GM12864 (cell line): ENCODE measurements at places on chromosomes 4 and X.

DNA sequence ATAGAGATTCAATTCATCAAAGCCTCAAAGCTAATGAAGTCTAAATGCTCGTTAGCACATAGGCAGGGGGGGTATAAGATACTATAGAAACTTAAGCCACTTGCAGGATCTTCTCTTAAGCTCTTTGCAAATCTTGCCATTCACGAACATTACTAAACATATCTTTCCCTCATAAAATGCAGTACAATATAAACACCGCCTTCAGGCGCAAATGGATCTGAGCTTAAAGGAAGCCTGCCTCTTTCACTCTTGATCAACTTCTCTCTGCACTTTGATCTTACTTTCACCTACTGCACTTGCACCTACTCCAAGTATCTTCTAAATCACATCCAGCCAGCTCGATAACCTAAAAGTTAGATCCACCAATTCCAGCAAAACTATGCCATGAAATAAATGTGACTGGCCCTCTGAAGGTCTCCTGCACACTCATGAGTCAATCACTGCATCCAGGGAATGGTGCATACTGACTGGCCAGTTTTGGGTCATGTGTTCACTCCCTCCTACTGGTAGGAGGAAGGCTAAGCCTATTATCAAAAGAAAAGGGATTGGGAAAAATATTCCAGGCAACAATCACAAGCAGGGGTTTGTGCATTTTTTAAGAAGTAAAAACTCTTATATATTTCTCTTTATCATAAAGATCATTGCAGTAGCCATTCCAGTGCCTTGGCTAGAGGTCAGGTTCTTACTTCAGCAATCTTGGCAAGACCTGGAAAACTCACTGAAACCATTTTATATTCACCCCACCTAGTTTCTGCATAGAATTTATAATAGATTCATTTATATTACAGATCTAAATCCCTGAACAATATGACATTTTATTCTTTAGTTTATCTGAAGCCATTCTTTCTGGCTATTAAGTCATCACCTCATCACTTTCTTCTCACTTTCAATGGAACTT is 222.0 kb downstream of the PPP3CA start:
- DNase-seq: no peak

- no peak for DNase-seq
Measured at GRCh38 chrX:103794119-103794518, 17.5 kb downstream of the PLP1 start.

DNA sequence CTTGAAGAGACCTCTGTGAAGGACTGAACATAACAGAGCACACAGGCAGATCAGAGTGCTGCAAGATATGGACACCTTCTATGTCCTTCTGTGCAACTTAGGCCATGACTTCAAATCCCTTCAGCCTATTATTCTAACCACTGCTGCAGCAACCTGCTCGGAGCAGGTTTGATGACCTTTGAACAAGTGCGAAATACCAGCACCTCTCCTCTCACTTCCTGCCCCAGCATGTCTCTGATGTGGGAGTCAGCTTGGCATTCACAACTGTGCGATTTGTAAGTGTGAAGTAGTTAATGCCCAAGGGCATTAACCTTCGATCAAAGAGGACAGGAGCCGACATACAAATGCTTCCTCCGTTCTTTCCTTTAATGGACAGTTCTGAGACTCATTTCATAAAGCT is 1.6 kb upstream of the EXOC1 start:
- DNase-seq: no peak

- DNase-seq: no peak
Measured at GRCh38 chr4:145788755-145789154, 108.8 kb downstream of the C4orf51 start.

DNA sequence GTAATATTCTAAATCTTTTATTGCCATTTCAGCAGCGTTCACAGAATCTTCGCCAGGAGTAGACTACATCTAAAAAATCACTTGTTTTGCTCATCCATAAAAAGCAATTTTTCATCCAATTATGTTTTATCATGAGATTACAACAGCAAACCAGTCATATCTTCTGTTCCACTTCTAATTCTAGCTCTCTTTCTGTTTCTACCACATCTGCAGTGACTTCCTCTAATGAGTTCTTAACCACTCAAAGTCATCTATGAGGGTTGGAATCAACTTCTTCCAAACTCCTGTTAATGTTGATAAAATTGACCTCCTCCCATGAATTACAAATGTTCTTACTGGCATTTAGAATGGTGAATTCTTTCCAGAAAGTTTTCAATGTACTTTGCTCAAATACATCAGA is 174.4 kb upstream of the BRWD3 start:
- DNase-seq: no peak

DNA sequence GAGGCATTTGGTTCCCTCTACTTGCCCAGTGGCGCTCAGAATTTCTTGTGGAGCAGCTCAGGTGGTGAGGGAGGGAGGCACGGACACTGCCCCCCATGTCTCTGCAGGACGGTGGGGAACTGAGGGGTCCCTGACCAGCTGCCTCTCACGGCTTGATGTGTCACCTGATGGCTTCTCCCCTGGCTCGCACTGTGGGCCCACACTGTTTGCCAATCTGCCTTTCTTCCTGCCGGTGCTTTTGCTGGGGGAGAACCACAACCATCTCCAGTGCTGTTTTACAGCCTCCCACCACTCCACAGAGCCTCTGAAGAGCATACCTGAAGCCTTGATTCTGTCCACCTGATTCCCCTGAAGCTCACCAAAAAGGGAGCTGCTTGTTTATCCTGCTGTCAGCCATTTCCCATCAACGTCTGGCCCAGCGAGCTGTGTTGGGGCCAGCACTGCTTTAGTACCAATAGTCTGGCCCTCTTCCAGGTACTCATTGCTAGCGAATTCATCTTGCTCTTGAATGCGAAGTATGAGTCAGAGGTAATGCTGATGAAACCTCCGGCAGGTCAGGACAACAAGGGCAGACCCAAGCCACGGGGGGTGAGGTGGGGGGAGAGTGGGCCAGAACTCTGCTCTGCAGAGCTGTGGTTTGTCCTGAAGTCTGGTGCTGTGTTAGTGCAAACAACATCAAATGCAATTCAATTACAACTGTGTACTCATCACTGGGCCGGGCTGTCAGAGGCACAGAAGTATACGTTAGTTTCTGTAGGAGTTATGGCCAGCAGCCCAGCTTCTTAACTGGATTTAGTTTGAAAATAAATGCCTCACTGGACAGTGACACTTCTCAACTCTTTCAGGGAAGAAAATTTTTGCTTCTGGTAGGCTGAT is 208.3 kb upstream of the JADE1 start:
- DNase-seq: no peak

DNA sequence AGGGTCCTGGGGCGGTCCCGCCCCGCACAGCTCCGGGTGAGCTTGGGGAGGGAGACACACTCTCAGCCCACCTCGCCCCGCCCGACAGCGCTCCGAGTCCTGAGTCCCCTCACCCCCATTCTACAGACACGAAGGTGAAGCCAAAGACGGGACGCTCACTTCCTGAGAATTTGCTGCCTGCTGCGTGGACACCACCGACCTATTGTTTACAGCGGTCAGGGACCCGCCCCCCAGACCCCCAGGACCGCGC is 796 bp upstream of the ZNF141 start:
- no peak for DNase-seq

- no peak for DNase-seq
Measured at GRCh38 chrX:136866337-136867095, 14.0 kb downstream of the RBMX start.

- DNase-seq: no peak
Measured at GRCh38 chr4:105291925-105292324, 145.2 kb downstream of the TET2 start.

GRCh38 chrX:141947350-141947749 is 43.7 kb downstream of the MAGEC1 start:
- no peak for DNase-seq

GRCh38 chr4:78167510-78167909 is 110.4 kb downstream of the FRAS1 start:
- DNase-seq: no peak

- DNase-seq: no peak
Measured at GRCh38 chr4:10066670-10067651, 45.7 kb upstream of the SLC2A9 start.

- no peak for DNase-seq
Measured at GRCh38 chrX:5015451-5015850, 1213.2 kb downstream of the NLGN4X start.

DNA sequence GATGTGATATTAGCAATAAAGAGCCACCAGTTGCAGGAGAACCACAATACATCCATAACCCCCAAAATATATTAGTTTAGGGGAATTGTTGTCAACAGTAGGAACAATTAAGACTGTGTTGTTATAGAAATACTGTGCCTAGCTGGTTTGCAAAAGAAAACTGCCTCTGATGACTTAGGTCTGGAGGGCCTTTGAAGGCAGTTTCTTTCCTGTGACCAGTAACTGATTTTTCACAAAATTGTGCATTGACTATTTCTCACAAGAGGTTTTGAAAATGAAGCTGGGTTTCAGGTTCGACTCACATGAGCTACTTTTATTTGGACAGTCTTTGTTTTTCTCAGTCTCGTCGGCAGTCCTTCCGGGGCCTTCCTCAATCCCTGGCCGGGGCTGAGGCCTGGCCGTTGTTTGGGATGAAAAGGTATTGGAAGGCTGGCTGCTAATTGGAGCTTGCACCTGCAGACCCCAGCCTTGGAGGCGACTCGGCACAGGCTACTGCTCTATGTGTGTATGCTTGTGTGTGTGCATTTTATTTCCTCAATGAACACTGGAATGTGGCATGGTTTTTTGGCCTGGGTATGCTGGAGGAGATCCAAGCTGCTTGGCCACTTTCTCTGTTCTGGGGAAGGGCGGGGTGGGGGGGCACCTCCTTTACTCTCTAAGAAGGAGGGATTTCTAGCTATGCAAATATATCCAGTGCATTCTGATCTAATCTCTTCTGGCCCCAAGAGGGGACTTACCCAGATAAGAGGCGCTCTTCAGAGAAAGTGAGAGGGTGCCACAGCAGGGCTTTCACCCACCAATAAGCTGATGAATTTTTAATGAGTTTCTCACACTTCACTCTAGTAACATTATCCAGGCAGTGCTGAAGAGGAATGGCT is 49.5 kb upstream of the LNX1 start:
- DNase-seq: peak; percentile 19

GRCh38 chrX:6968231-6968630 is 179.3 kb upstream of the STS start:
- no peak for DNase-seq

DNA sequence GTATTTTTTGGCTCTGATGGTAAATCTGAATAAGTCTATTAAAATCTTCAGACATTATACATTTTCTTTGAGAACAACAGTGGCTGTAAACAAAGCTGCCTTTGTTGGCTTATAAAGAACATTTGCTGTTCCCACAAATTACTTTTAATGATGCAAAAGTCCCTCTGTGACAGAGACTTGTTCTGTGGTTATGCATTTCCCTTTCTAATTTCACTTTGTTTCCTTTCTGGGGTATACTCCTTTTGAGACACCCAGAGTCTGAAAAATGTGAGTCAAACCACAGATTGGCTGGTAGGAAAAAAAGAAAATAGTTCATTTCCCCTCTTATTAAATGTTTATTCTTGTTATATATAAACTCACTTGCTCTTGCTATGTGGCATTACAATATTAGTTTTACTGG is 402.4 kb downstream of the PACRGL start:
- no peak for DNase-seq

GRCh38 chr4:96379524-96379923 is 539.6 kb downstream of the PDHA2 start:
- DNase-seq: no peak

DNA sequence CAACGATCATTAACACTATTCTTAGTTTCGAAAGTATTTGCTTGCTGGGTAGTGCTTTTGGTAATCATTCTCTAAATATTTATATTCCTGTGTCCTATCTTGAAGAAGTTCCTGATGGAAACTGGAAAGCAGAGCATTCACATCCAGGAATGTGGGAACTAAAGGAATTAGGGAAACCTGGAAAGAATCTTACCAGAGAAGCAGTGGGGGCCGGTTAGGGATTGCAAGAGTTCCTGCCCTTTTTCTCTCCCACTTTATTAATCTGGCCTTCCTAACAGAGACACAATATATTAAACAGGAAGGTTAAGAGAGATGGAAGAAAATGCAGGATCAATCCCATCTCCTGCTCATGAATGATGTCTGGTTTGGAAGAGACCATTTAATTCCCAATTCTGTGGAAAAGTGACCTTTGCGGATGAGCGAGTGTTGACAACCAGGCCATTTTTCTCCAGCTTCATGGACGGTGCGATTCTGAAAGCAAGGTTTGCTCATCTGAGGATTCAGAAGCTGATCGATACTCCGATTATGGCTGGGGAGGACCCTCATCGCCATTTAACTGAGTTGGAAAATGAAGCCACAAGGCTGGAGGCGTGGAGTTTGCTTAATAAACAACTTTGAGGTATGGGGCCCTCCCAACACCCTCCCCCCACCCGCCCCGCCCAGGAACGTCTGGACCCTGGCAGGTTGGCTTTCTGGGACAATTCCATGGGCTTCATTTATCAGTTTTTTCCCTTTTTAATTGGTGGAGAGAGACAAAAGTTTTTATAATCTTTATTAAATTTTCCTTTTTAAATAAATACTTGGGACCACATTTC is 52.3 kb downstream of the C4orf51 start:
- DNase-seq: no peak

GRCh38 chr4:40547789-40548132 is 81.9 kb downstream of the RBM47 start:
- no peak for DNase-seq

- DNase-seq: peak; percentile 36
Measured at GRCh38 chr4:48578132-48578968, 88.3 kb downstream of the ZAR1 start.

- DNase-seq: no peak
Measured at GRCh38 chr4:22435652-22436051, 80.2 kb downstream of the ADGRA3 start.

GRCh38 chrX:274904-275475 is 6.2 kb upstream of the PLCXD1 start:
- no peak for DNase-seq

GRCh38 chr4:67869580-67870190 is 14.1 kb downstream of the TMPRSS11D start:
- no peak for DNase-seq

DNA sequence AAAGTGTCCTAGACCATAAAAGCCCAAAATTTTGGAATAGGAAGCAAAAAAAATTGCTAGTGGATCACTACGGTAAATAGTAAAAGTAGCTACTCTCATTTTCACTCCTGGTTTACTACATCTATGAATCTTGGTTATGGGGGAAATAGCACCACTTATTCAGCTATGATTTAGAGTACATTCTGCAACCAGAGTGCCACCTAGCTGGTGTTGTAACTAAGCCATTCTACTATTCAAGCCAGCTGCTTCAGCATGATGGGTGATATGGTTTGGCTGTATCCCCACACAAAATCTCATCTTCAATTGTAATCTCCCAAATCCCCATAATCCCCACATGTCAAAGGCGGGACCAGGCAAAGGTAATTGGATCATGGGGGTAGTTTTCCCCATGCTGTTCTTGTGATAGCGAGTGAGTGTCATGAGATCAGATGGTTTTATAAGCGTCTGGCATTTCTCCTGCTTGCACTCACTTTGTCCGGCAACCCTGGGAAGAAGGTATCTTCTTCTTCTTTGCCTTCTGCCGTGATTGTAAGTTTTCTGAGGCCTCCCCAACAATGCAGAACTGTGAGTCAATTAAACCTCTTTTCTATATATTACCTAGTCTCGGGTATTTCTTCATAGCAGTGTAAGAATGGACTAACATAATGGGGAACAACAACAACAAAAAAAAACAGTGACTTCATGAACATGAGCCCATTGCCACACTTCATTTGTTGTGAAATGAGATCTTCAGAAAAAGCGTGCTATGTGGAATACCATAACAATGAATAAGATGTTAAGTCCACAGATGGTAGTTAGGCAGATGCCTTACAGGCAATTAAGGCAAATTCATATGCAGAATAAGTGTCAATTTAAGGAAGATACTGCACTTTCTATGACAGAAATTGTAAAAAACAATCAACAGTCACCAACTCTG is 280.1 kb downstream of the PABPC4L start:
- no peak for DNase-seq
